Lower leg skin (tissue), 4 donors: ENCODE measurements at places on chromosomes 2 and 18.
A peak's percentile ranks its signal among the peaks of the same experiment; 100 is the strongest.

DNA sequence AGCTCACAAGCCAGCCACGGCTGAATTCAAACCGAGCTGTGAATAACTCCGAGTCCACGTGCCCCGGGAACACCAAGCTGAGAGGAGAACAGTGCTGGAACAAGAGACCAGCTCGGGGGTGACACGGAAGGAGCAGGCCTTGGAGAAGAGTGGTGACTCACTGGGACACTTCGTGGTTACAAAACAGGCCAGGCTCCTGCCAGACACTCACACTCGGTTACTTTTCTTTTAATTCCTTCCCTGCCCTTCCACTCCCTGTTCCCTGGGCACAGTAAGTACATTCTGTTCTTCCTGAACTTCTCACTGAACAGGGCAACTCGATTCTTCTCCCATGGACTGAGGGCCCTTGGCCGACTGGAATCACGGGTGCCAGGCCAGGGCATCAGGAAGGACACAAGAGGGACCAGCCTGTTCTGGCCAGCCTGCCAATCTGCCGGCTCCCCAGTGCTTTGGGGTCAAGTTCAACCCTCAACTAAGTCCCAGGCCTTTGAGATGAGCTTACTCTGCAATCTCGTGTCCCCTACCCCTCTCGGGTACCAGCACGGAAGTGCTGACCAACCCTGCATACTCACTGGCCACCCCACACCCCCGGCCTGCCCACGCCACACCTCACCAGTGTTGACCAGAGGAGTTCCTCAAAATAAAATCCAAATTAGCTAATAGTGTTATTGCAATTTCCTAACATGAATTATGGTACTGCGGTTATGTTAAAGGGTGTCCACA is 87.5 kb downstream of the TFCP2L1 start:
- peak; percentile 94 for DNase-seq

GRCh38 chr2:234348081-234348480 is 148.8 kb downstream of the ARL4C start:
- DNase-seq = no peak

DNA sequence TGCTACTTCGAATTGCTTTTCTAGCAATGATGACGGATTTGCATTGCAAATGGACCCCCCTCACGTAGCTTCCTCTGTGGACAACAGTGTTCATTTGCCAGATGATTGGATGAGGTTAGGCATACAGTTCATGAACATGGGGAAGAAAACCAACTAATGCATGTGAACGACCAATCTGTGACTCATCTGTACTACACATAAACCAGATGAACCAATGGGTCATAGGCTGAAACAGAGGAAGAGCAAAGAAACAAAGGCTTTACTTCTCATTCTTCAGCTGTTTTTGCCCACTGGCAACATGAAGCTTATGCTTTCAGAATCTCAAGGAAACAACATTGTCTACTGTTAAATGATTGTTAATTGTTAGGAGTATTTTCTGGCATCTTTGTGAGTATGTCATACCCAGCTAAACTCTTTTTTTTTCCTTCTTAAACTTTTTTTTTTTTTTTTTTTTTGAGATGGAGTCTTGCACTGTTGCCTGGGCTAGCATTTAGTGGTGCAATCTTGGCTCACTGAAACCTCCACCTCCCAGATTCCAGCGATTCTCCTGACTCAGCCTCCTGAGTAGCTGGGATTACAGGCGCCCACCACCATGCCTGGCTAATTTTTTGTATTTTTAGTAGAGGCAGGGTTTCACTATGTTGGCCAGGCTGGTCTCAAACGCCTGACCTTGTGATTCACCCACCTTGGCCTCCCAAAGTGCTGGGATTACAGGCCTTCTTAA is 35.5 kb downstream of the EFEMP1 start:
- DNase-seq = no peak

DNA sequence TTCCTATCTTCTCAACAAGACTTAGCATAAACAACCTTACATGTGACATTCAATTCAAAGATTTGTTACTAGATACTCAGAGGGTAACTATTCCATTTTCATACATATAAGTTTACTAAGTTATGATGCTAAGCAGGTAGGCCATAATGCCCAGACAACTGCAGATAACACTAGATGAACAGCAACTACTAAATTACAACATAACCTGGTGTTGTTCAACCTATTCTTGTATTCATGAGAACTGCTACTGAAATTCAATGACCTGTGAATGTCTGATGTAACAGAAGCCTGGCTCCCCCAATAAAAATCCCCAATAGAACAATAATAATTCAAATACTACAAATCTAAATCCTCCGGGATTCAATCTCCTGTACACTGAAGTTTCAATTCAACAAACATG is 24.8 kb downstream of the FEZ2 start:
- DNase-seq = no peak

GRCh38 chr2:71833855-71834560 is 313.7 kb downstream of the CYP26B1 start:
- DNase-seq = peak; percentile 95

DNA sequence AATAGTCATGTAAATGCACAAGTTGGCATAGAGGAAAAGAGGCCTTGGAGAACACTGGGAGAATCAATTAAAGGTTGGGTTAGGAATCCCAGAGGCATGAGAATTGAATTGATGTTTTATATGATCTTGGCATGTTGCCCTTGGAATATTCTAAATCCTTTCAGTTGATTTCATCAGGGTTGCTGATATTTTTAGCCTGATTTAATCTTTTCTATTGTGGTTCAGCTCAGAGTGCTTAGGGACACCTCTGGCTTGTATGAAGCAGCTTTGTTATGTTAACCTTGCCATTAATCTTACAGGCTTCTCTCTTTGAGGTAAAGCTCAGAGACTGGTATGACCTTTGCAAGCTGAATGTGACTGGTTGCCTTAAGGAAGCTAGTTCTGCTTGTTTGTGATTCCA is 64.4 kb upstream of the LYPD6B start:
- no peak for DNase-seq

DNA sequence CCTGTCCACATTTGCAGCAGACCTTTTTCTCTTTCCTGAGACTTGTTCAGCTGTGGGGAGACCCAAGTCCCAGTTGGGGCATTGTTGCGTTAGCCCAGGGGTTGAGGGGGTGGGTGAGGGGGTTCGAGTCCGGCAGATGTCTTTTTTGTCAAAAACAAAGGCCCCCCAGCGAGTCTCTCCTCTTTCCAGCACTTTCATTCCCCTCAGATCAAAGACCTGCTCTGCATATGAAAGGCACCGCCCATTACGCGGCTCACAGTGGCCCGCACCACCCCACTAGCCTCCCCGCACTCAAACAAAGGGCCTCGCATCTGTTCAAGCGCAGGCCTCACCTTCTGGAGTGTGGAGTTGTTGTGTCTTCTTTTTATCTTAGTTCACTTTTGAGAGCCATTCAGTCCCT is 25.2 kb downstream of the TRABD2A start:
- no peak for DNase-seq

GRCh38 chr2:212922701-212923100 is 228.7 kb downstream of the IKZF2 start:
- DNase-seq = no peak

- no peak for DNase-seq
Measured at GRCh38 chr2:165391791-165392190, 77.7 kb upstream of the CSRNP3 start.

DNA sequence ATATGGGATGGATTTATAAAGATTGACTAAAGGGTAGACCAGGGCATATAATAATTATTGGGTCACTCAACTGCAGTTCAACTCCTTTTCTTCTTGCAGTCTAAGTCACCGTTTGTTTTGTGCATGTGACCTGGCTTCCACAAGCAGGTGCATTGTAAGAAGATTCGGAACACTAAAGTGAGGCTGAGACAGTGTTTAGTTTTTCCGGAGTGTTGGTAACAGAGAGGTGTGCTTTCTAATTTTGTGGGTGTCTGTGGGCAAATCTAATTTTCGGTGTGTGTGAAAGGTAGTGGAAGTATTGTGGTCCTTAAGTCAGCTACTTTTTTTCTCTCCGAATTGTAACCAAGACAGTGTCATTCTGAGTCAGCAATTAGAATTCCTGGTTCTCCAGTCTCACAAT is 184.5 kb downstream of the CDH19 start:
- DNase-seq = no peak

GRCh38 chr18:76658627-76659026 is 163.6 kb upstream of the ZNF516 start:
- no peak for DNase-seq

GRCh38 chr2:213285404-213285803 is 1.1 kb downstream of the SPAG16 start:
- no peak for DNase-seq

- no peak for DNase-seq
Measured at GRCh38 chr2:100660851-100661584, 98.2 kb downstream of the PDCL3 start.

DNA sequence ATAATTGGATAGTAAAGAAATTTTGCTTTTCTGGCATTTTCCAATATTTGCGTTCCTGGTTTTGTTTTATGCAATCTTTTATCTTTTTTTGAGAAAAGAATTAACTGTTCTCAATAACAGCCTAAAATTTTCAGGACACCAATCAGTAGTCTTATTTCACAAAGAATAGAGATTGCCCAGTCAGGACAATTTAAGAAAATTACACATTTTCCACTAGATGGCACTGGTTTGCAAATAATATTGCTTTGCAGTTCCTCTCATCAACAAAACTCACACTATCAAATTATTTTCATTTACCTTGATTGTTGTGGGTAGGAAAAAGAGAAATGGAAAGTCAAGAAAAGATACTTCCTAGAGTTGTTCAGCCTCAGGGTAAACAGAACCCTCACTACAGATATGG is 2.4 kb upstream of the RBM45 start:
- DNase-seq = no peak

GRCh38 chr2:8543383-8544170 is 138.3 kb upstream of the ID2 start:
- peak; percentile 61 for DNase-seq

DNA sequence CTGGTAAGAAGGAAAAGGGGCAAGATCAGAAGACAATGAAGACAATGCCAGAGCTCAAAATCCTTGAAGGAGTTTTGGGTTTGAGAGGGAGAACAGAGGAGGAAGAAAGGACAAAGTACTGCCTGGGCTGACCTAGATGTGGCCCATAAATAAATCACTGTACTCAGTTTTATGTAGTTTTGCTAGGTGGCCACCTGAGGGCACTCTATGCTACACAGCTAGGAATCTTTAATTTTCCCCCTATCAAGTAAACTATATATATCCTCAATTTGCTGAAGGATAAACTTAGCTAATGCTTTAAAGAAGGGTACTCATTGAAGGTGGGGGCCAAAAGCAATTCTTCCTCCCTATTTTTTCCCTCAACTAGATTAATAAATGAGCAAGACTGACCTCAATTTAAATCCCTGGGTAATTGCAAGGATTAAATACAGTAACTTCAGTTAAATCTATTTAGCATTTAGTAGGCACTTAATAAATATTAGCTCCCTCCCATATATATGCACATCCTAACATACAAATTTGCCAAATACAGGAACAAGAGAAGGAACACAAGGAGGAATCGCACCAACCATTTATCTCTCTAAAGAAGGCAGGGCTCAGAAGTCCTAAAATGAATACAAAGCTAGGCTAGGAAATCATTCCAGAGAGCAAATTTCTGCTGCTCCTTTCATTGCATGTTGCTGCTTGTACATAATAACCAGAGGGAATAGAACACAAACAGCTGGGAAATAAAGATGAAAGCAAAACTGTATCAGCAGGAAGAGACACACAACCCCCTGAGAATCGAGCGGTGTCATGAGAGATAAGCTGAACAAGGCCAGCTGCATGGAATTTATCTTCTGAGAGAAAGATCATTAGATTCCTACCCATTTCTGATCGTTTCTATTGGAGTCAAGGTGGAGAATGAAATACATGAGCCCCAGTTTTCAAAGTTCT is 540.1 kb downstream of the NRXN1 start:
- DNase-seq = no peak

- no peak for DNase-seq
Measured at GRCh38 chr2:12320027-12320734, 396.6 kb upstream of the TRIB2 start.

- DNase-seq = no peak
Measured at GRCh38 chr2:41410011-41410410, 637.8 kb upstream of the PKDCC start.
